Right kidney (tissue), 9 donors: ENCODE measurements at places on chromosomes 16 and 17.

DNA sequence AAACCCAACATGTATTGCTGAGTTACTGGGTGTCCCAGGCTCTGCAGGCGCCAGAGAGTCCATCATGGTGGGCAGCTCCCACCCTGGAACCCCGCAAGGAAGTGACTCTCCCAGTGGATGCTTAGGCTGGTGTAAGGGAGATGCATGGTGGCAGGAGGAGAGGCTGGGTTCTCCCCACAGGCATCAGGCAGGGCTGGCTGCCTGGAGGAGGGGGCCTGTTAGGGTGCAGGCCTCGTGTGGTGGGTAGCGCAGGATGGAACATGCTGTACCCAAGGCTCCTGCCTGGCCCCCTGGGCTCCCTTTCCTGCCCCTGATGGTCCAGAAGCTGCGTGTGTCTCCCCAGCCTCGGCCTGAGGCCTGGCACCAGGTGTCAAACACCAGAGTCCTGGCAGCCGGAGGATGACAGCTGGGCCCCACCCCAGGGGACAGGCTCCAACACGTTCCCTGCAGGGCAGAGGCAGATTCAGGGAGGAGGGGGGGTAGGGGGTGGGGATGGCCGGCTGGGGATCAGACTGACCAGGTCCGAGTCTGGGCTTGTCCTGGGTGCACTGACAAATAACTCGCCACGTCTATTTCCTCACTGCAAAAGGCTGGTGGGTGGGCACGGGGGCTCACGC lies 40.2 kb upstream of the CIBAR2 start:
- no peak for DNase-seq

- DNase-seq: no peak
Observed at GRCh38 chr17:73705594-73705993, 61.3 kb upstream of the SDK2 start.

GRCh38 chr17:74599023-74599399 lies 6.9 kb upstream of the CD300LD start:
- no peak for DNase-seq

DNA sequence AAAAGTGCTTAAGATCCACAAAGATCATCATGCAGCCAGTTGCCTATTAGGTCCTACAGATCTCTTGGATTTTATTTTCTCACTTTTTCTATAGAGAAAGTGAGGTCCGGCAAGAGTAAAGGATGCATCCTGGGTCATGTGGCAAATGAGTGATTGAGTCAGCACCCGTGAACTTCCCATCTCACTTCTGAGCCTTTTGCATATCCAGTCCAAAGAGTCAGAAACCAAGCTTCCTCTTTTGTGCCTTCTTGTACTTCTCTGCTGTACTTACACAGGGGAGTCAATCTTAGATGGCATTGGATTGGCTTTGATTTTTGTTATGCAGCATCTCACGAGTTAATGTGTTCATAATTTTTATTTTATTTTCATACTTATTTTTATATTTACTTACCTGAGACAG lies 114.2 kb upstream of the IRX5 start:
- DNase-seq: no peak

GRCh38 chr17:76314392-76315227 lies 6.5 kb upstream of the QRICH2 start:
- no peak for DNase-seq

DNA sequence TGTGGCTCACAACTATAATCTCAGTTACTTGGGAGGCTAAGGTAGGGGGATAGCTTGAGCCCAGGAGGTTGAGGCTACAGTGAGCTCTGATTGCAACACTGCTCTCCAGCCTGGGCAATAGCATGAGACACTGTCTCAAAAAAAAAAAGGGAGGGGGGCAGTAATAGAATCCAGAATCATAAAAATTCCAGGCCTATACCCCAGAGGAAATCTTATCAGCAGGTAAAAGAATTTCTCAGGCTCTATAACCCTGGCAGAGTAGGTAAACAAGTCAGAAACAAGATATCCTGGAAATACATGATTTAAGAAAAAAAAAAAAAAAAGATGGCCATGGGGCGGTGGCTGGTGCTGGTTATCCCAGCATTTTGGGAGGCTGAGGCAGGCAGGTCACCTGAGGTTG lies 12.9 kb downstream of the SPAG9 start:
- no peak for DNase-seq

GRCh38 chr17:20028443-20028842 lies 19.3 kb downstream of the SPECC1 start:
- DNase-seq: no peak

- DNase-seq: no peak
Observed at GRCh38 chr16:59058250-59058649, 324.1 kb upstream of the GOT2 start.

DNA sequence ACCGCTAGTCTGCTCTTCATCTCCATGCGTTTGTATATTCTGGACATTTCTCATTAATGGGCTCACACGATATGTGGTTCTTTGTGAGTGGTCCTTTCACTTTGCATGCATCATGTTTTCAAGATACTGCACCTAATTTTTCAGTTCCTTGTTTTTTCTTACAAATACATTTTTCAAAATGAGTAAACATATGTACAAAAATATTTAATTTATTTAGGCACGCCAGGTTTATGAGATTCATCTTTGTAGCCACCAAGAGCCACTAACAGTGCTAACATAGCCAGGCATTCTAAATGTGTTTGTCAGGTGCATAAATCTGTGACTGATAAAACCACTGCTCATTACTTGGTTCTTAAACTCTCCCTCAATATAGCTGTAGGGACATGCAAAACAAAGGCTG lies 375.3 kb downstream of the WWOX start:
- no peak for DNase-seq

- no peak for DNase-seq
Observed at GRCh38 chr16:65845466-65846209, 520.9 kb upstream of the CDH5 start.

- DNase-seq: no peak
Observed at GRCh38 chr16:50464325-50465290, 83.6 kb upstream of the NKD1 start.

GRCh38 chr17:79513820-79514535 lies 96.9 kb downstream of the RBFOX3 start:
- no peak for DNase-seq

GRCh38 chr16:11409398-11409797 lies 64.1 kb downstream of the RMI2 start:
- DNase-seq: no peak

- no peak for DNase-seq
Observed at GRCh38 chr17:39818358-39819000, 45.6 kb downstream of the IKZF3 start.

DNA sequence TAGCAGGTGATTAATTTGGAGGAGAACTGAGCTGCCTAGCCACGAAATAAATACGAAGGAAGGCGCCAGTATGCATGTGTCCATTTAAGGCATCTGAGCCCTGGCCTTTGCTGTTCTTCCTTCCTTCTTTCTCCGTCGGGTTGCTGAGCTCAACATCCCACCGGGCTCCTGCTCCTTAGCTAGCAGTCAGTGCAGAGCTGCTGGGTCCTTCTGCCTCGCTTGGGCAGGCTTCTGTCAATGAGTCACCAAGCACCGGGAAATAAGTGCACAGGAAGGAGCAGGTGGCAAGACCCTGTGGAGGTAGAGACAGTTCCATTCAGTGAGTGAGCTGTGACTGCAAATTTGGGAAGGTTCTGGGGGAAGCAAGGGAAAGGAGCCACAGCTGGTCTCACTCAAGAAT lies 120.7 kb downstream of the CCDC182 start:
- DNase-seq: peak; percentile 33

- no peak for DNase-seq
Observed at GRCh38 chr17:12040478-12040877, 19.8 kb downstream of the MAP2K4 start.

- peak; percentile 55 for DNase-seq
Observed at GRCh38 chr17:44353672-44354331, 8.7 kb downstream of the GRN start.

GRCh38 chr17:75694536-75694935 lies 26.7 kb upstream of the ITGB4 start:
- no peak for DNase-seq

DNA sequence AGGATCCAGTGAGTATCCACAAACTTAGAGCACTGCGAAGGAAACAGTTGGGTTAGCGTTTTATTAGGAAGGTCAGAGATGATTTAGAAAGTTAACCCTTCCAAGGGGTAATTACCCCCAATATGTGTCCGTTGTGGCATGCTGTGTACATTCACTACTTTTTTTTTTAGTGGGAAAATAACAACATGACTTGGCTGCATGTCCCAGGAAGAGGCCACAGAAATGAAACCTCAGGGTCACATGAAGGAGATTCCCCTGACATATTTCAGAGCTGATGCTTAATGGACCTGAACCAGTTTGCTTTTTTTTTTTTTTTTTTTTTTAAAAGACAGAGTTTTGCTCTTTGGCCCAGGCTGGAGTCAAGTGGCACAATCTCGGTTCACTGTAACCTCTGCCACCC lies 167.5 kb downstream of the PRKCA start:
- DNase-seq: no peak

DNA sequence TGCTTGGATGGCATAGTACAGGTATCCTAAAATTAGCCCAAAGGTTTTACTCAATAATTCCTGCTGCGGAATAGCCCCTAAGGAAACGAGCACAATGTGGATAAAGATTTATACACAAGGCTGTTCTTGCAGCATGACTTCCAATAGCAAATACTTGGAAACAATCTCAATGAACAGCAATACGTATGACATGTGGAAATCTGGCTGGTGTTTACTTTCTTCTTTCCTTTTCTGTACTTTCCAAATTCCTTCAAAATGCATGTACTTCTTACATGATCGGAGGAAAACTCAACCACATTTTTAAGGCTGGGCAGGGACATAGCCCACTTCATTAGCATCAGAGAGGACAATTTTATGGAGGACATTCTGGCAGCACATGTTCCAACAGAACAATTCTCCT lies 86.6 kb downstream of the C16orf95 start:
- DNase-seq: no peak

GRCh38 chr17:80763293-80763867 lies 218.7 kb downstream of the RPTOR start:
- no peak for DNase-seq

- DNase-seq: no peak
Observed at GRCh38 chr17:53462393-53462811, 360.3 kb upstream of the KIF2B start.

DNA sequence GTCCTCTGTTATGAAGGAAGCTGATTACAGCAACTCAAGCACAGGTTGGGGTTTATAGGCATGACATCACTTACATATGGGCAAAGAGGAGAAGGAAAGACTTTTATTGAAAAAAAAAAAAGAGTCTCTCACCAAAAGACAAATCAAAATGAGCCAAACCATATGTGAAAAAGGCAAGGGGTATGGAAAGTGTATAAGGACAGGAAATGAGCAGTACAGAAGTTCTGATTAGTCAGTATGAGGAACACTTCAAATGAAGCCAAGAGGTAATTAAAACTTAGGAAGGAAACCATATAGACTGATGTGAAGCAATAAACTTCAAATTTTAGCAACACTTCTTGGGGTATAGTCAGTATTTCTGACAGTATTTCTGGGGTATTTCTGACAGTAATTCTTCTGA lies 1372.6 kb downstream of the CDH11 start:
- DNase-seq: no peak

GRCh38 chr17:8021565-8022359 lies 17.1 kb upstream of the ALOX15B start:
- DNase-seq: no peak

DNA sequence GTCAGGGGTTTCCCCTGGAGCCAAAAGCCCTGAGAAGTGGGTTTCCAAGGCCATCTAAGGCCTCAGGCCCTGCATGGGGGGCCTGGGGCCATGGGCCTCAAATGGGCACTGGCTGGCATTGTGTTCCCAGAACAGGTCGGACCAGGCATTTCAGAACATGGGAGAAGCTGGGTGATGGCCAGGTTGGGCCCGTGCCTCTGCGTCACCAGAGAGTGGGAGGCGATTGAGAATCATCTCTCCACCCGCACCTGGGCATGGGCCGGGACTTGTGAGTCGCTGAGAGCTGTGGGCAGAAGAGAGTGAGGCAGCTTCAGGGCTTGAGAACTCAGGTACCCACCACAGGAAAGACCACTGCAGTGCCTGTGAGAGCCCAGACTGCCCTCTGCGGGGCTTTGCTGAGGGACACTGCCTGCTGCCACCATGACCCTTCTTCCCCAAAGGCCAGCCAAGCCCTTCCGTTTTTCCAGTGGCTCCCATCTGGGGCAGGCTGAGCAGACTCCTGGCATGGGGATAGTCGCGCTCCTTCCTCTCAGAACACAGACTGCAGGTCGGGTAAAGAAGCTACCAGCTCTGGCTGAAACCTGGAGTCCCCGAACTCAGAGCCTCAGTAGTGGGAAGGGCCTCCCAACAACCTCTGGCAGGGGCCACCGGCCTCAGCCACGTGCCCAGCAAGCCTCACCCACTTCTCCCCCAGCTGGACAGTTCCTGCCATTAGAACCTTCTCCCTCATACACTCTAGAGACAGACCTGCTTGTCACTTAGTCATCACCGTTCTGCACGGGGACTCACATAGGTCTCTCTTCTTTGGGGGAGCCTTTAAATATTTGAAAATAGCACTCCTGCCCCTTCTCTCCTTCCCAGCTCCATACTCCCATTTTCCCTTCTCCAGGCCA lies 1.6 kb downstream of the RAB11FIP4 start:
- no peak for DNase-seq

DNA sequence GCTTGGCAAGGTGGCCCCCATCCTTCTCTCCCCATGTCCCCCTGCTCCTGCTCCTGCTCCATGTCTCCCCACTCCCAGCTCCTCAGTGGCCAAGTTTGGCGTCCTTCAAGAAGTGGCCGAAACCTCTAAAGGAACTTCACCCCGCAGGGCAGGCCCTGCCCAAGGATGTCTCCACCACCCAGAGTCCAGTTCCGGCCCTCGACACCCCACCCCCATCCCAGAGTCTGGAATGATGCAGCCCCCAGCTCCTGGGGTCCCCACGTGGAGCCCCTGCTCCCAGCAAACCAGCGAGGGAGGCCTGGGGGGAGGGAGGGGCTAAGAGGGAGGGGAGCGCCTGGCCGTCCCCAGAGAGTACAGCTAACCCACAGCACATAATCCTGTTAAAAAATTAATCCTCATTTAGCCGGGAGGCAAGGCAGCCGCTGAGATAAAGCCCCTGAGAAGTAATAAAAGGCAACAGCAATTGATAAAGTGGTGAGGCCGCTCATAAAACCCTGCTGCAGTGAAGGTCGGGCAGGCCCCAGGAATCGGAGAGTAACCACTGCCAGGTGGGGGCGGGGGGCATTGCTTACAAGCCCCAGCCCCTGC lies 9.9 kb upstream of the ENPP7 start:
- DNase-seq: no peak

GRCh38 chr17:41800601-41801373 lies 11.0 kb downstream of the P3H4 start:
- peak; percentile 83 for DNase-seq

DNA sequence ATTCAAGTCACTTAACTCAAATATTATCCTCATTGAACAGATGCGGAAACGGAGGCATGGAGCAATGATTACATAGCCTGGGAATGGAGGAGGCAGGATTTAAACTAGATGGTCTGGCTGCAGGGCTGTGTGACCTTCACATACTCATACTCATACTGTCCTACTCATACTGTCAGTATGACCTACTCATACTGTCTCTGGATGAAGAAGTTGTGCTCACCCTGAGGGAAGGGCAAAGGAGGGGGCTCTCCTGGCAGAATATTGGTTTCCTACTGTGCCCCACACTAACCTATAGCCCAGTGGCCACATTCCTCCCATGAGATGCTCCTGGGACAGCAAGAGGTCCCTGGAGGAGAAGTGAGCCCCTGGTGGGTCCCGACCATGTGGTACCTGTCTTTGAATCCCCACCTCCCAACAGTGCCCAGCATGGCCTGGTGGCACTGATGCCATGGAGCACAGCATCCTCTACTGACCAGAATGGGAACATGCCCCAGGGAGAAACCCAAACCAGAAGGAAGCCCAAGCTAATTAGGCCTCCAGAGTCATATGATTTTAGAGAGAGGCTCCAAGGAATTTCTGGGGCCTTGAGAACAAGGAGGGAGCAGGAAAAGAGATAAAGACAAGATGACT lies 197.3 kb upstream of the SDK2 start:
- no peak for DNase-seq

GRCh38 chr17:41133880-41134735 lies 6.2 kb downstream of the KRTAP4-6 start:
- no peak for DNase-seq
